ENCODE measurements at places on chromosomes 4 and X.

- DNase-seq, result no peak
These were observed 8.2 kb upstream of the CNOT6L start for GRCh38 chr4:77827343-77827742.

DNA sequence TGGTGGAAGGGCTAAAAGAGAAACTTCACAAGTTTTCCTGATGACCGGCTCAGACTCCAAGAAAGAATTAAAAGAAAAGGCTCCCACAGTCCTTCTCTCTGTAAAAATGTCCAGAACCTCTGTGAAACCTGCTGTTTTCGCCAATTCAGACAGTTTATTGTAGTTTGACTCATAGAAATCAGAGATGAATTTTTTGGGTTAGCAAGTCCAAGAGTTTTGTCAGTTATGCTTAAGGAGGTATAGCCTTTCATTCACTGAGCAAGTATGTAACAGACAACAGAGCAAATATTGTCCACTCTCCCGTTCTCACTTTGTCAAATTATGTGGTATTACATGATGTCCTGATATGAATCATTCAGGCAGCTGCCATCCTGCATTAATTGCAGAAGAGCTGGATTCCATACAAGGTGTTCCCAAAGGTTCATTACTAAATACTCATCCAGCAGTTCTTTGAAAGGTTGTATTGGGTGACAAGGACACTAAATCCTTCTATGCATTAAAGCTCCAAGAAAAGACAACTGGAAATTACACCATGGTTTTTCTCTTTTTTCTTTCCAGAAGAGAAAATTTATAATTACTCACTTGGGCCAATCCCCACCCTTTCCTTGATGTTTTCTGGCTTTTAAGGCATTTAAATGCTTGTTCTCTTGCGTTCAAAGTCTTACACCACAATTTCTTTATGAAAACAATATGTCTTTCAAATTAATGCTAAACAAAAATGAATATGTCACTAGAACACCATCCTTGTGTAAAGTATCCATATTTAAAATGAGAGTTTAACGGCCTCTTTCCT lies 30.0 kb upstream of the PLAC1 start:
- no peak for DNase-seq

- DNase-seq, result no peak
These were observed 765.7 kb upstream of the IGFBP7 start for GRCh38 chr4:57875829-57876392.

DNA sequence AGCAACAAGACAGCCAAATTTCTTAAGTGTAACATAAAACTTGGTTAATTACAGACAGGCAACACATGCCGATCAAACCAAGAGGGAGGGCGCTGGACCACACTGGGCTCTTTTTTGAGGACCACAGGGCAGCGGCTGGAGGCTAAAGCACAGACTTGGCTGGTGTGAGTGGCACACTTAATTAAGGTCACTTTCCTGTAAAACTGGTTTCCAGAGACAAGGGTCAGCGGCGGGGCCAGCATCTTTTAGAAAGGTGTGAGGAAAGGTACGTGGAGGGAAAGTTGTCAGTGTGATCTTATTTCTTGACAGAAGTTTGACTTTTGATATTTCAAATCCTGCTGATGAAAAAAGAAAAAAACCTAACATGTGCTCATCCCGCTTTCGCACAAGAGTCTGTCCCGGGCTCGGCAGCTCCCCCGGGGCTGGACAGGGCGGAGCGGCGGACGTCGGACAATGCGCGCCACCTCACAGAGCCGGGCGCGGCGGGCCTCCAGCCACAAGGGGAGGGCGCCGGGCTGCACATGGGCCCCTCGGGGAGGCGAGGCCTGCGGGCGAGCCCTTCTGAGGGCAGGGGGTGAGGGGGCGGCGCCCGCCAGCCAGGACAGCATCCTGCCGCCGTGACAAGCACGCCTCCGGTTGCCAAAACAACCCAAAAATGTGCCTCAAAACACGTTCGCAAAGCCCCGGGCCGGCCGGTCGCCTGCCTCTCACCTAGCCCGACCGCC lies 660 bp upstream of the HSPA4L start:
- no peak for DNase-seq

- DNase-seq, result no peak
These were observed 146.4 kb downstream of the PCDH19 start for GRCh38 chrX:100263650-100264049.

GRCh38 chr4:90546114-90546513 lies 418.9 kb downstream of the CCSER1 start:
- no peak for DNase-seq

- DNase-seq, result no peak
These were observed 14.4 kb upstream of the ENAM start for GRCh38 chr4:70614184-70614555.

DNA sequence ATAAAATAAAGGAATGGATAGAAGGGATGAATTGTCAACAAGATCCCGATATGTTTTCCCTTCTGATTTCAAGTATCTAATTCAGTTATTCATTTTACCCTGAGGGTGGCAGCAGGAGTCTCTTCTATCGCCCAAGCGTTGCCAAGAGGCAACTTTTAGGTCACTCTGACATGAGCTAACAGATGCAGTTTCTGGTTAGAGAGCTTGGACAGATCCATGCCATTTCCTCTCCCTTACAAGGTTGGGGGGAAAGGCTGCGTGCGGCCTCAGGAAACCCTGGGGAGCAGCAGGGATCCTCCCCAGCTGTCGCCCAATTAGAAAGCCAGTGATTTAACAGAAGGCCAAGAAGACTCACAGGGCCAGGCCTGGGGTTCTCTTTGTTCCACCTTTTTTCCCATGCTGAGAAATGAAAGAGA lies 35.3 kb upstream of the WAS start:
- DNase-seq, result peak; percentile 28

GRCh38 chr4:134544303-134544770 lies 342.7 kb upstream of the PABPC4L start:
- no peak for DNase-seq

- DNase-seq, result no peak
These were observed 128.4 kb downstream of the SH3RF1 start for GRCh38 chr4:169142391-169142790.

- DNase-seq, result no peak
These were observed 470.9 kb upstream of the ADGRL3 start for GRCh38 chr4:60729194-60729593.

DNA sequence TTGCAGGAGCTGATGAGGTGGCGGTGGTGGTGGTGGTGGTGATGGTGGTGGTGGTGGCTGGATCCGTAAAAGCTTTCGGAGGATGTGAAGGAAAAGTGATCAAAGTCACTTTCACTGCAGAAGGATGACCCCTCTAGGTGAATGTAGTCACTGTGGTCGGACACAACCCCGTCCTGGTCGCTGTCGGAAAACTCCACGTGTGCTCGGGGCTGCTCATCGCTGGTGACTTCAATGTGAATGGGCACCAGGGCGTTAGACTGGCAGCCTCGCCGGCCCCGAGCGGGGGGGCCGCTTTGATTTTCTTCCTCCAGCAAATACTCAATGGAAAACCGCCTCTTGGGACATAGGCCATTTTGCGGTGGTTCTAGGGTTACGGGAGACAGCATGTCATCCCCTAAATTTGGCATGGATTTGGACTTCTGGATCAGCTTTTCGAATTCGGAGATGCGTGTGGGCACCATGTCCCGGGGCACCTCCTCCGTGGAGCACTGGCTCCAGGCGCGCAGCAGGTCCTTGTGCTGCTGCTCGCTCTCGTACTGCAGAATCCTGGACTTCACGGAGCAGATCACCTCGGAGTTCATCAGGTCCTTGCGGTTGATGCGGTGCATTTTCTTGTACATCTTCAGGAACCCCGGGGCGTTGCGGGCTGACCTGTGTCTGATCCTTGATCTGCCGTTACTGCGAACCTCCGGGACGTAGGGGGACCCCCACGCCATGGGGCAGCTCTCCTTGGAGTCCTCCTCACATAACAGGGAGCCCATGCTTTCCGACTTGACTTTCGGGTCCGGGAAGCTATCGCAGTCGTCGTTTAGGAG lies 88.3 kb upstream of the PDLIM3 start:
- no peak for DNase-seq

DNA sequence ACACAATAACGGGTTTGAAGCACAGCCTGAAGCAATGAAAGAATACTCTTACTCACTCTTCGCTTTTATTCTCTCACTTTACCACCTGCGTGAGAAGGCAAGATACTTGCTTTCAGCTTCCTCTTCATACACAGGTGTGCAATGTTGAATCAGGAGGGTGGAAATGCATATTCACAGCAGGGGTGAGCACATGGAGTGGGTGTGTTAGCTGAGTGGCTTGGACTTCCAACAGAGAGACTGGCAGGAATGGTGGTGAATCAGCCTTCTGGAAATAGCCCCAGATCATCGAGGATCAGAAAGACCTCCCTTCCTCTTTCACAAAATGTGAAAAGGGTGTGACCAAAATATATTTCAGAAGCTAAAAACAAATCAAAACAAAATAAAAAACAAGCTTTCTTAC lies 521.2 kb downstream of the STIM2 start:
- DNase-seq, result no peak

DNA sequence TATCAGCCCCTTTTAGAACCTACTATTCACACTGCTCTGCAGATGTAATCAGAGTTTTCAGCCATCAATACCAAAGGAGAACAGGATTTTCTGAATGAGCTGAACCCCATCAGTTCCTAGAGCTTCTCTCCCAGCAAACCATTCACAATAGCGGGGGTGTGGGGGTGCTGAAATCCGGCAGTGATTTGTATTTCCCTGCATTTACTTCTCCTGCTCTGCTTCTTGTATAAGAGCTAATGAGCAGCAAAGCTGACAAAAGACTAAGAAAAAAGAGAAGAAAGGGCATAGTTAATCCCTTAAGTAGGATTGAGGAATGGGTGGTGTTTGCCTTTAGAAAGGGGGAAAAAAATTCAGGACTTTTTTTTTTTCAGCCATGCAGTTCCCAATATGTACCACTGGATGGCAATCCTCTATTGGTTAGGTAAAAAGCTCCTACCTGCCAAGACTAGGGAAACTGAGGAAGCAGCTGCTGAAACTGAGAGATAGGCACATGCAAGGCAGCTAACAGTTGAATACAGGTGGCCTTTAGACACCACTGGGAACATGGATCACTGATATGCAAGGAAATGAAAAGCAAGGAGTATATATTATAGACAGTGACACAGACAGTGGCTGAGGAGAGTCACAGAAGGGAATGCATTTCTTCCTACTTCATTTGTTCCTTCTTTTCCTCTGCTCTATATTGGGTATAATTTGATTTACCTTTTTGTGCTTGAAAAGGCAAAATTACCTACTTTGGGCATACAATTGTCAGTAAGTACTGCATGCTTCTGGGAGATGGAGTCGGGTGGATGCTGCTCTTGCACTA lies 217.9 kb downstream of the HS6ST2 start:
- no peak for DNase-seq

DNA sequence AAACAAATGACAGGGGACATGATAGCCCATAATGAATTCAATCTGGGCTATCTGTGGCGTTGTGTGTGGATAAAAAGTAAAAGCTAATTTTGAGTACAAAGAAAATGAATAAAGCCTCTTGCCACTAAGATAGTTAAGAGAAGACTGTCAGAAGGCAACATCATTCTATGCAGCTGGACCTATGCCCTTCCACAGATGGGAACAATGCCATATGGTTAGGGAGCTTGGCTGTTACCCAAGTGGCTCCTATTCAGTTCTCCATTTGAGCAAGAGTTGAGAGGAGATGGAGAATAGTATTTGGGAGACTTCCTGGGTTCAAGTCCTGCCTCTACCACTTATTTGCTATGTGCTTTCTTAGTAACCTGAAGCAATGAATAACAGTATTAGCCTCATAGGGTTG lies 107.7 kb downstream of the ANXA3 start:
- no peak for DNase-seq

GRCh38 chrX:35076061-35076460 lies 133.5 kb downstream of the FAM47B start:
- DNase-seq, result no peak

- no peak for DNase-seq
These were observed 269.4 kb upstream of the SMIM31 start for GRCh38 chr4:164484551-164484950.

- DNase-seq, result no peak
These were observed 231.8 kb downstream of the GRID2 start for GRCh38 chr4:92535599-92535998.

- no peak for DNase-seq
These were observed 1.4 kb downstream of the WDFY3 start for GRCh38 chr4:84964995-84965552.

DNA sequence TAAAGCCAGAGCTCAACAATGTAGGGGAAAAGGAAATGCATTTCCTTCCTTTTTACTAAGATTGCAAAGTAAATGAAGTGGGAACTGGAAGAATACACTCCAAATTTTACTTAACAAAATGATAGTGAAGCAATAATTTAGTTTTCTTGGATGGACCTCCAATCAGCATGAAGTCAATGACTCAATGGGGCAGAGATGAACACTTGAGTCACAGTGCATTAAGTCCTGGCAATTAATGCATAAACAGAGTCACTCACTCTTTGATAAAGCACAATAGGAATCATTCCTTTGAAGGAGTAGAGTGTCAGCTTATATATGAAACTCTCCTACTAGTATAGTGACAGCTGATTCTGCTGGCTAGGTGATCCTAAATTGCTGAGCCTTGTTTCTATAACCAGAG lies 66.7 kb upstream of the FRAS1 start:
- DNase-seq, result no peak

- no peak for DNase-seq
These were observed 63.1 kb downstream of the COX18 start for GRCh38 chr4:73006286-73006990.

- peak; percentile 7 for DNase-seq
These were observed 25.1 kb upstream of the MXD4 start for GRCh38 chr4:2286904-2287593.

DNA sequence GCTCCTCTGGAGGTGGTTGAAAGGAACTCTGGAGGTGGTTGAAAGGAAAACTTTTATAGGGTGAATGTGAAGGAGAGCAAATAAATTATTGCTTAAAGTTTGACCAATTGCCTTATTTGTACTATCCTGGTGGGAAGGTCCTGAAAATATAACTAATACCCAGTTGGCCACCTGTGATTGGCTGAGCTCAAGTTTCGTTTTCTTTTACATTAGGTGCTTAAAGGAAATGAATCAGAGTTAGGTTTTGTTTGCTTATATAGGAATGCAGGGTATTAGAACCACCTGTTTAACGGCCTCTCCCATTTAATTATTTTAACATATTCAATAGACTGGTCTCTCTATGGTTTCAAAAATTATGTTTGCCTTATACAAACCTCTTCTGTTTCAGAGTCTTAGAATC lies 497.6 kb downstream of the PRR32 start:
- DNase-seq, result no peak

DNA sequence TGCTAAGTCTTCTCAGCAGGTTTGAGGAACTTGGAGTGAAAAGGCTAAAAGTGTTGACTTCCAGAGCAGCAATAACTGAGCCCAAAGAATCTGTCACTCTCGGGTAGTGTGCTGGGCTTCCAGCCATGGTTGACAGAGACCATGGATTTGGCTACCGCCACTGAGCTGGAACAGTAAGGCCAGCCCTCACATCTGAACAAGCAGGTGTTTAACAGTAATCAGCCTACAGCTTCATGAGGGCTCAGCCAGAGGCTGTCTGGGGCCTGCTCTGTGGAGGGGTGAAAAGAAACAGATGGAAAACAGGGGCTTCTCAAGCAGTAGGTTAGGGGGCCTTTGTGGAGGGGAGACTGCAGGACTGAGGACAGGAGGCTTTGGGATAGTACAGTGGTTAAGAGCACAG lies 14.9 kb downstream of the RASL11B start:
- no peak for DNase-seq

GRCh38 chr4:168800926-168801325 lies 209.1 kb downstream of the CBR4 start:
- DNase-seq, result no peak

All from activated CD8-positive, alpha-beta memory T cell treated with anti-CD3 and anti-CD28 coated beads, Interleukin-2, amount 50 U/mL, for 4 hours (primary cell).